ENCODE measurements at places on chromosomes 12 and 14.

DNA sequence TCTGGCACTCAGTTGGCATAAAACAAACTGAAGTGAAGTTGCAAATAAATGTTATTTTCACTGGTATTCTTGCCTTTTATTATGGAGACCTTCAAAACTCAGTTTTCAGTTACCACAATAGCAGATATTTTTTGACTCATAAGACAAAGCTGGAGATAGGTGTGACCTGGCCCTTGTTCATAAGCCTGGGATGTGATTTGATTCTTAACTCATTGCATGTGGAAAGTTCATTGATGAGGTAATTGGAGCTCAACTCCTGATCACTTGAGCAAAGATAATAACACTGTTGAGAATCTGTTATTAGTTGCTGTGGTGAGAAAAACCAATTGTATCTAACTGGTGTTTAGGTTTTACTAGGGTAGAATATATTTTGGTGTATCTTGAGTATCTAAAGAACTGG lies 105.1 kb downstream of the AEBP2 start:
- no peak for DNase-seq

DNA sequence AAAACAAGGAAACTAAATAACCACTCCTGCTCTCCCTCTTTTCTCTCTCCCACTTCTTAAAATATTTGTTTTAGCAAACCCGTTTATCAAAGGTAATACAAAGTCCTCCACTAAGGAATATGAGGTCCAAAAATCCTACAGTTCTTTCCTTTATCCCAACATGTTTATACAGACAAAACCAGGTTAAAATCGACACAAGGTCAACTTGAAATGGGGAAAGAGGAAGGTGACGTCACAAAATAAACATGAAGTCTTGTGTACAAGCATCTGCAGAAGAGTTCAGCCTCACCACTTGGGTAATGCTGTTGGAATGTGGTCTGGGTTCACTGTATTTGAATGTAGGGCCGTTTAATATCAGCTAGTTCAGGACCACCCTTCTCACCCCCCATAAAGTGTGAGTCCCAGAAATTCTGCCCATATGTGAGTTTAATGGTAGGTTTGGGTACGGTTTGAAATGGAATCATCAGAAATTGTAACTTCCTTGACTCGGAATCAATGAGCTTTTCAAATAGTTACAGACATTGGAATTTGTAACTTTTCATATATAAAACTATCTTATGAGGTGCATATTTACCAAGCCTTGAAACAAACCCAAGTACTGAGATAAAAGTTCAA lies 120.0 kb upstream of the SLC38A2 start:
- DNase-seq = no peak

- DNase-seq = no peak
These were observed 5.6 kb downstream of the FBXO33 start for GRCh38 chr14:39426605-39427004.

GRCh38 chr12:117089463-117089862 lies 9.8 kb downstream of the TESC start:
- DNase-seq = no peak

DNA sequence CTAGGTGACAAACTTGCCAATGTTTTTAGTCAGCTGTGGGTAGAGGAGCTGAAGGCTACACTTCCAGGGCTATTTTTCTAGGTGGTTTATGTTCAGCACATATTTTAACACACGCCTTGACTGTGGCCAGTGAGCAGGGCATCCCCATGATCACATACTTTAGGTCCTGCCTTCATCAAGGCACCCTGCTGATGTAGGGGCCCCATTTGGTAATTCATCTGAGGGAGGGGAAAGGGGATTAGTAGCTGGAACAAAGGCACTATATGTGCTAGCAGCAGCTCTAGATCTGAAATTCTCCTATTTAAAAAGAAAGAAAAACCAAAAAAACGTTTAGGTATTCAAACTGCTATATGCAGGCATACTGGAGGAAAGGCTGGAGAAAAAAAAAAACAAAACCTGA lies 14.5 kb downstream of the EGLN3 start:
- DNase-seq = no peak

- DNase-seq = no peak
These were observed 49.2 kb upstream of the SSTR1 start for GRCh38 chr14:38158468-38158867.

DNA sequence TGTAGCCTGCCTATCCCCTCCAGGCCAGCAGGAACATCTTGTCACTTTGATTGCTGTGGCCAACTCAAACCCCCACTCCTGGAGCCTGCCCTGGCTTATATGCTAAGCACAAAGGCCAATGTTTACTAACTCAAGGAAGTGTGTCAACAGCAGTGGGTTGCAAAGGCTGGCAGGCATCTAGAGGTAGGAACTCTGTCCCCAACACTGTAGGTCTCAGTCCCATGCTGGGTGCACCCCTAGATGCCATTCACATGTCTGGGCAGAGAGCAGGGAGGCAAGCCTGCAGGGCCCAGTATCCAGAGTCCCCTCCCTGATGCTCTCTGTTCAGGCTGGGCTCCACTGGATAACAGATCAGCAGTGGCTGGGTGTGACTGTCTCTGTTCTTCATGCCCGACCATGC lies 1.6 kb upstream of the HPD start:
- DNase-seq = no peak

DNA sequence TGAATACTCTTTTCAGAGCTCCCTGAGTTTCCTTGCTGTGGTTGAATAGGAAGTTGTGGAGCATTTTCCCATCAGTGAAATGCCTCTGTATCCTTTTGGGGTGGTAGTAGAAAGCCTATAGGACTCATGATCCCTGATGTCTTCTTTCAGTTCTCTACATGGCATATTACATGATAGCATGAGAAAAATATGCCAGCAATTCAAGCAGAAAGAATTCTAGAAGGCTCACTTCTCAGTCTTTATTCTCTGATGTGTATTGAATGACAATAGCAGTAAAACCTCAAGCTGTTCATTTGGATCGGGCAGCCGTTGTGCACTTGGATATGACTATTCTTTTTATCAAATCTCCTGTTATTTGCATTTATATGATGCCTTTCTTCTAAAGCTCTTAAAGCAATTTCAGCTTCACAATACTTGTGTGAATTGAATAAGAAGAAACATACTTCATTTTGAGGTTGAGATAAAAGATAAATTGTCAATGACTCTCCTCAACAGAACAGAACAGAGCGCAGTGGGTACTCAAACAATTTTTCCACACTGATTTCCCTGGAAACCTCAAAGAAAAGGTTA lies 251.5 kb upstream of the FBXO33 start:
- DNase-seq = no peak

DNA sequence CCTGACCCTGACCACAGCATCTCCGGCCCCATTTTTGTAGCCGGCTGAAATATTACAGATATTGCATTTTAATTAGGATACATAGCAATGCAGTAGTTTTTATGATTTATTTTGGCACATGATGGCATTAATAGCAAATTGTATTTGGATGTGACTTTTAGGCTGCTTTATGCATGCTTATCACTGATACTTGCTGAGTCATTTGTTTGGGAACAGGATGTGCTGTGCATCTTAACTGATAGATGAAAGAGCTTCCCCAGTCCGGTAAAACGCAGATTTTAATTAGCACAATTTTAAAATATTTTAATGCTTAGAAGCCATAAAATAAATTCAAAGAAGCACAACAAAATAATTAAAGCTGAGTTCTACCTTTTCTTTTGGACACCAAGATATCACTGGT lies 90.7 kb downstream of the OTOGL start:
- DNase-seq = no peak

GRCh38 chr12:59615392-59616165 lies 19.8 kb downstream of the SLC16A7 start:
- no peak for DNase-seq

DNA sequence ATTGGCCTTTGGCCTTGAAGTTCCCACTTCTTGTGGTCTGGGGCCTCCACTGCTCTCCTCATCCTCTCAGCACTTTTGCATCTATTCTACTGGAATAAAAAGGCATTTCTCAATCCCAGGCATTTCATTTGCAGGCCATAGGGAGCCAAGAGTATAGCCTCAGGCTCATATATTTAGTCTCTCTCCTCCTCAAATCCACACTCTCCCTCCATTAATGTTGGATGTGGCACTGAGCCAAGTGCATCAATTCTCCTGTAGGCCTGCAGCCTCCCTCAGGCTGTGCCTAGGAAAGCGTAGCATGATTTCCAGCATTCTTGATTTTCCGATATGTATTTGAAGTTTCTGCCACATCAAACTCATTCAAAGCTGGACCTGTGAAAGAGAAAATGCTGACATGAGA lies 211.5 kb upstream of the CPNE8 start:
- DNase-seq = no peak

GRCh38 chr12:123516216-123516780 lies 17.2 kb downstream of the RILPL1 start:
- DNase-seq = no peak

DNA sequence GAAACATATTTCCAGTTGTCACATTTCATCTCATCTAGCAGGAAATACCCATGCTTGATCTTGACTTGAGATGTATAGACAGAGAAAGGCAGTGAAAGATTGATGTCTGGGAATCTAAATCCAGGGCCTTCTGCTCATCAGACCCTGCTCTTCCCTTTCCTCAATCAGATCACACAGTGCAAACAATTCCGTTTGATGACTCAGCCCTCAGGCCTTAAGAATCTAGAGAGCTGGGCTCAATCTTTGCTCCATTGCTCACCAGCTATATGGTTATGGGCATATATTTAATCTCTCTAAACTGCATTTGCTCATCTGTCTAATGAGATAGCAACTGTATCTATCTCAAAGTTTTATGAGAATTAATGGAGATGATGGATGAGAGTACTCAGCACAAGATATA lies 201.8 kb upstream of the CCDC196 start:
- DNase-seq = no peak

DNA sequence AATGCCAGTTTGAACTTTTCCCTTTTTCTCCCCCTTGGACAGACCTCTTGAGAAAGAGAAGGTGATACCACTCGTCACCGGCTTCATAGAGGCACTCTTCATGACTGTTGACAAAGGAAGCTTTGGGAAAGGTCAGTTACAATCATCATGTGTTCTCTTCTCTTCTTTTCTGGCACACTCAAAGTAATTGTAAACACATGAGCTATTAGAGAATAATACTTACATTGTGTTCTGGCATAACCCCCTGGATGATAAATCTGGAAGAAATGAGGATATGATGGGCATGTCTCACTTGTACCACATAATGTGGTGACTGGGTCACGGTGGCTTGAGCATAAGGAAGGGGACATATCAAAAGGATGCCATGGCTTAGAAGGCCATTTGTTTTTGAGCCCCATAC lies 20.0 kb downstream of the UTP20 start:
- DNase-seq = no peak

All from T-helper 17 cell (primary cell).